ENCODE measurements at places on chromosomes 1 and 21.
A peak's percentile ranks its signal among the peaks of the same experiment; 100 is the strongest.

DNA sequence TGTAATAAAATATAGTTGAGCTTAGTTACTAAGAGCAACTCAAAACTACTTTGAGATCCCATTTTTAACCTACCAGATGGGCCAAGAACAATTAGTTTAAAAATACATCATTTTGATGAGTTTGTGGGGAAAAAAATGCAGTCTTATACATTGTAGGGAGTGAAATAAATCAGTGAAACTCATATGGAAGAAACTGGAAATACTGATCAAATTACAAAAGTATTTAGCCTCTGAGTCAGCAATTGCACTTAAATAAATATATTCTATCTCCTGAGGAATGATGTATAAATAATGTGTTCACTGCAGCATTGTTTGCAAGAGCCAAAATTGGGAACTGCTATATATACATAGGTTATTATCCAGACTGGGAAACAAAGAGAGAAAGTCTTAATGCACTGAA is 4.6 kb upstream of the SMCP start:
- DNase-seq, result no peak

DNA sequence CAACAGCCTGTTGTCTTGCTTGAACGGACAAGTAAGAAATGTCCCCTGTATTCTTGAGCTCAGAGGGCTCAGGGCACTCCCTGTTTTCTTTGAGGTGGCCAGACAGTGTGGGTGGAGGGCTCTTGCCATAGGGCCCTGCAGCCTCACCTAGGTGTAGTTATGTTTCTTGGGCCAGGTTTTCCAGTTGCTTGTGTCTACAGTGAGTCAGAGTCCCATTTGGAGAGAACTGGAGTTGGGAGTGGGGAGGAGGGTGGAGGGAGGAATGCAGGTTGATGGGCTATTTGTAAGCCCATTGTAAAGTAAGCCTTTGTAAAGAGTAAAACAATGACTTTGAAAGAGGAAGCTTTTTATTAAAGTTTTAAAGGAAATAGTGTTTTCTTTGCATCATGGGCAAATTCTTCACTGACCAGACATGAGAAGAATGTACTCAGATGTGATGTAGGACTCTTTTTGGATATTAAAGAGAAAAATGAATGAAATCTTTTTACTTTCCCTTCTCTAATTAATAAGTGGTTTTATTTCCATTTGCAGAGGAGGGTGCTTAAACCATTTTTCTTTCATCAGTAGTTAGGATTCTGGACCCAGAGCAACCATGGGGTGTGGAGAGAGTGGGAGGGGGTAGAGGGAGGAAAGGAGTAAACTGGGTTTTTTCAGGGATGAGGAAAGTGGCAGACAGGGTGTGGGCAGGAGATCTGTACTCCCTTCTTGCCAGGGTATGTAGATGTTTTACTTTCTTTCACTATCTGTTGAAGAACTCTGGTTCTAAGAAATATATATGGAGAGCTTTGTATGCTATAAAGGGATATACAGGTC is 45.1 kb upstream of the MACF1 start:
- no peak for DNase-seq

DNA sequence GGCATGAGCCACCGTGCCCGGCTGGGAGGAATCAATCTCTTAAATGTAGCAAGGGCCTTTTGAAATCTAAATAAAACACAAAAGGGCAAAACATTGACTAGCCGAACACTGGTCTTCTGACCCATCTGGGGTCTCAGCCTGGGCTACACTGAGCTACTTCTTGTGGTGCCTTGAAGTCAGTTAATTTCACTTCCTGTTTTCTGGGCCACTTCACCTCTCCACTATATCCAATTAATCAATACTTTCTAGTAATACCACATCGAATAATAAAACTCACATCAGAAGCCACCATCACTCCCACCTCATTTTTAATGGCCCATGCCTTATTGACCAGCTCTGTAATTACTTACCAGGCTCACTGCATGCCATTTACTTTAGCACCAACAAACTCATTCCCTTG is 138.0 kb upstream of the SAMSN1 start:
- DNase-seq, result no peak

DNA sequence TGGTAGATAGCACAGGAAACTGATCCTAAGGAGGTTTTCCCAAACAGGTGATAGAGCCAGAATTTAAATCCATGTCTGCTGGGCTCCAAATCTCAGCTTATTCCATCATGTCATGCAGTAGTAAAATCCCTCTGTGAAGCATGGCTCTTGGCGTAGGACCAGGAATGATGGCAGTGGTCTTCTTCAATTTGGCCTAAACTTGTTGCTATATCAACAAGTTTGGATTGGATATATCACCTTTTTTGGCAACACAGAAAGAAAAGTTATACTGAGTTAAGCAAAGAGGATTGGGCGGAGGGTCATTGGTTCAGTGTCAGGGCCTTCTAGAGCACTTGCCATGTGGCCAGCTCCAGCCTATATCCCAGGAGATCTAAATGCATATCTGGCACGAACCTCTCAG is 52.2 kb downstream of the FGGY start:
- no peak for DNase-seq

- DNase-seq, result no peak
These were observed 160.1 kb downstream of the CDC7 start for GRCh38 chr1:91660708-91661107.

DNA sequence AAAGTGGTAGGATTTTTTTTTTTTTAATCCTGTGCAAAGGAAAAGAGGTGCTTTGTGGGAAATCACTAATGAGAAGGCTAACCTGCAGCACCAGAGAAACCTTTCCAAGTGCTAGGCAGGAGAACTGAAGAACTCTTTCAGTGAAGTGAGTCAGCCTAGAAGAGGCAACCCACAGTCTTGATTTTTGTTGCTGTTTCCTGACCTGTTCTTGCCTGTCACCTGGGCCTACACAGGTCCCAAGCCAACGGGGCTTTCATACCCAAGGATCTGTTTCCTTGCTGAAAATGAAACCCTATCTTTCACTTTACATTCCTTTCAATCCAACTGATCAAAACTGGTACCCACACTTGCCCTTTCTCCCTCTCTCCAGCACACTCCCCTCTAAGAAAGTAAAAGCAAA is 7.1 kb upstream of the IKBKE start:
- no peak for DNase-seq

DNA sequence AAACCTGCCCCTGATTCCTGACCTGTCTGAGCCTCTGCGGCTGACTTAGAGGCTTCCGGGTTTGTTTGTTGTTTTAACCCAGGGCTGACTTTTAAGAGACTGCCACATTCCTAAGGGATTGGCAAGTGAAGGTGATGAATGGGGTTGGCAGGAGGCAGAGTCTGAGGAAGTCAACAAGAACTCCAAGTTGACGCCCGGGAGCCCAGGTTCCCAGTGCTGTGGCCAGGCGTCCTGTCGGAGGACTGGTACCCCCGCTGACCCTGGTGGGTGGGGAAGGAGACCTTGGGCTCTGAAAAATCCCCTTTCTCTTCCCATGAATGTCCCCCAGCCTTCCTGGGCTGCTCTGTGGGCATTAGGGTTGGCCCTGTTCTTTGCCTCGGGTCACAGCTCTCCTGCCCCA is 19.7 kb upstream of the EPS8L3 start:
- no peak for DNase-seq

- DNase-seq, result peak; percentile 13
These were observed 106.5 kb downstream of the SLC16A1 start for GRCh38 chr1:112849425-112850033.

DNA sequence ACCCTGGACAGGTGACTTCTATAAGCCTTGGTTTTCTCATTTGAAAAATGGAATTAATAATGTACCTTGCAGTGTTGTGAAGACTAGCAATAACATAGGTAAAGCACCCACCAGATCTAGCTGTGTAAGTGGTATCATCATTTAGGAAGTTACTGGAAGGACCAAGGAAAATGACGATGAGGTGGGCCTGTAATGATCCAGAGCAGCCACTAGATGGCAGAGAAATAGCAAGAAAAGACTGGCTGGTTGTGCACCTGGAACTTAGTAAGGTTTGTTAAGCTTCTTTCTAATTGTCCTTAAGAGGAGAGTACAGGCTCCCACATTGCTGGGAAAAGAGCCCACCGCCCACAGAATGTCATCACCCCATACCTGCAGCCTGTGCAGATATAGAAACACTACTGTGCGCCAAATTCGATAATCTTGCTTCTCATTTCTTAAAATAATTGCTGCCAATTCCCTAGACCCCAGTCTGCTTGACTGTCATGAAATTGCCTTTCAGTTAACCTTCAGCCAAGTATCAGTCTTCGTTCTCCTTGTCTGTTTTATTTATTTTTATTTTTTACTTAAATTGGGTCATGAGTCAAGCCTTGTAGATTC is 37.2 kb downstream of the WNT4 start:
- peak; percentile 31 for DNase-seq

DNA sequence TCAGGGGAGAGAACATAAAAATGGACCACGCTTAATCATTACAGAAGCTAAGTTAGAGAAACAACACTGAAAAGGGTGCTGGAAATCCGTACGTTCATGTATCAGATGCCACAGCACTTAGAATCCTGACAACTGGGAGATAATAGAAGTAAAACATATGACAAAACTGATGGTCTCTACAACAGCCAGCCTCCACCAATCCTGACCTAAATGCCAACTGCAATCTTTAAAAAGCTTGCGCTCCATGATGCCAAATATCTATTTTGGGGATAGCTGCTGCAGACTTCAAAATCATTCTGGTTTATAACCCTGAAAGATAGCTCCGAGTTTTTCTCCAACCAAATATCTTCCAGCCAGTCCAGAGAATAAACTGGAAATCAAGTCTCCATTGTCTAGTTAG is 178.3 kb downstream of the RERE start:
- DNase-seq, result no peak

DNA sequence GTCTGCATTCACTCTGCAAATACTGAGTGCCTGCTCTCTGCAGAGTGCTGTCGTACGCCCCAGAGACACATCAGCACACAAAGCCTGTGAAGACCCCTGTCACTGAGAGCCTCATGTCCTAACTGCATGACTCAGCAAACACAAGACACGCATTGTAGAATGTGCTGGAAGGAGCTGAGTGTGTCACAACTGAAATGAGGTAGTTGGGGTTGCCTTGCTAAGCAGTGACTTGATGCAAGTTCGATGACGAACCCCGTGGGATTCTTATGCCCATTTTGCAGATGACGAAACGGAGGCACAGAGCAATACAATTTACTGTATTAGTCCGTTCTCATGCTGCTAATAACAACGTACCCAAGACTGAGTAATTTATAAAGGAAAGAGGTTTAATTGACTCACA is 65.1 kb downstream of the RIPK4 start:
- DNase-seq, result no peak

GRCh38 chr1:226725897-226726267 is 13.2 kb downstream of the ITPKB start:
- no peak for DNase-seq

DNA sequence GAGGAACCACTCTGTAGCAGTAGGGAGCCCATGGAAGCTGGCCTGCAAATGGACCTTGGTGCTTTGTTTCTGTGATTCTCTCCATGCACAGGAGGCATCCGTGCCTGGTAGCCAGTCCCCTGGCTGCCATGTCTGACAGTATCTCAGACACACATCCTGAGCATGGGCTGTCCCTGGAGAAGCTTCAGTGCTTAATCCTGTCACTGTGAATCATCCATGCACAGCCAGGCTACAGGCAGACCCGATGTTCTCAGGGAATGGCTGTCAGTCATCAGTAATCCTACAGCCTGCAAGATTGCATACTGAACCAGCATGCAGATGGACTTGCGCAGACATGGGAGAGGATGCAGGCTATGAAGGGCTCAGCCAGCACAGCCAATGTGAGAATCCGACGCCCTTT is 606.3 kb upstream of the PLXNA2 start:
- no peak for DNase-seq

DNA sequence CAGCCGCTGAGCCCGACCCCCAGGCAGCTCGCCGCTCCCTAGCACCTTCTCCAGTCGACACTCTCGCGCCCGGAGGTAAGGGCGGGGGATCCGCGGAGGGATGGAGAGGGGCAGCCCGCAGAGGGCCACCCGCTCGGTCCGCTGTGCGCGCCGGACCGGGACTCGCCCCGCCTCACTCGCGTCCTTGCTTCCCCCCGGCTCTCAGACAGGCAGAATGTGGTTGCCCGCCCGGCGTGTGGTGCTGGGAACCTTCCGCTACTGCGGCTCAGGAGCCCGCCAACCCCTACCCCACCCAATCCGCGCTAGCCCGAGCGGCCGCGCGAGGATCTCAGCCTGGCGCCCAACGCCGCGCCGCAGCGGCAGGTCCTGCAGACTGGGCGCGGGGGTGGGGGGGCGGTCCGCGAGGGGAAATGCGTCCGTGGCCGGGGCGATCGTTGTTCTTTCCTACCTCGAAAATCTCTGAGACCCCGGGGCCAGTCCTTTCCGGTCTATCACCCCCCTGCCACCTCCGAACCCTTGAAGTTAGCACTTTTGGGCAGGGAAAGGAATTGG is 404 bp downstream of the LRRC8C start:
- no peak for DNase-seq

GRCh38 chr1:2314273-2314802 is 77.0 kb downstream of the MORN1 start:
- DNase-seq, result no peak

DNA sequence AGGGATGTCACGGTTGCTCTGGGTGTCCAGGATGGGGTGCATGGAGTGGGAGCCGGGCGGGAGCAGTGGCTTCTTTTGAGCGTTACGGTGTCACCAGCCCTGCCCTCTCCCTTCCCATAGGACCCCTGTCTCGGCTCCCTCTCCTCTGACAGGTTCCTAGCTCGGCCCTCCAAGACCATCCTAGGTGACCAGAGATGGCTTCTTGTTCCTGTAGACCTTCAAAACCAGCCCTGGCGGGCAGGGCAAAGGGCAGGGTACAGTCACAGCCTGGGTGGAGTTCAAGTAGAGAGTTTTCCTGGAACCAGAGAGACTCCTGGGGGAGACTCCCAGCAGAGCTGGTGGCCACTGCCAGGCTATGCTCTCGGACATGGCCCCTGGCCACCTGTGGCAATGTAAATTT is 345.6 kb upstream of the AJAP1 start:
- no peak for DNase-seq

GRCh38 chr1:192453360-192453992 is 122.1 kb upstream of the RGS1 start:
- no peak for DNase-seq

DNA sequence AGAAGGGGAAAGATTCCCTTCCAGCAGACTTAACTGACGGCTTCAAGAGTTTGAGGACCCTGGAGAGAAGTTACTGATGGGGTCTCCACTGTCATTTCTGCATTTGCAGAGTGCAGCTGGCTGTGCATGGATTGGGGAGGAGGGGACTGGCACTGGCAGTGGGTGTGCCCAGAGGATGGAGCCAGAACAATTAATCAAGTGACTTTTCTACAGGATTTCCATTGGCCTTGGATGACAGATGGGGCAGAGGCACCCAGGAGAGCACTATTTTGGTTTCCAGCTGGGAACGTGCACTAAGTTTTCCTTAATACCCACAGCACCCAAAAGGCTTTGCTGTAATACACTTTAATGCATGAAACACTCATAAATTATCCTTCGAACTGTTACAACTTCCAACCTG is 1.3 kb downstream of the NGF start:
- no peak for DNase-seq
